Uterine smooth muscle cell (primary cell): ENCODE measurements at places on chromosomes 2 and 18. TPM values are rescaled to one million over a fixed set of nuclear protein-coding genes. Genes with fewer than 3 reads are reported as not detected.

The C1GALT1C1L gene
- total RNA-seq, result 0.50 and 2.0 TPM in 2 replicates

The TMEM178A gene
- 0.22 and 1.4 TPM in 2 replicates for total RNA-seq

The DSG1 gene
- not detected in 2 replicates for total RNA-seq

The CIB4 gene
- not detected in 2 replicates for total RNA-seq

The ANKRD62 gene
- total RNA-seq, result not detected in 2 replicates

The NRP2 gene
- 118 and 159 TPM in 2 replicates for total RNA-seq

The GAREM2 gene
- total RNA-seq, result 0.22 and 0.50 TPM in 2 replicates

The RNF125 gene
- total RNA-seq, result 0.50 and 0.89 TPM in 2 replicates

The GLI2 gene
- total RNA-seq, result 4.9 and 5.1 TPM in 2 replicates

The NOSTRIN gene
- total RNA-seq, result 0.11 and 0.12 TPM in 2 replicates

The CHRNG gene
- total RNA-seq, result not detected in 2 replicates

The ANTXR1 gene
- total RNA-seq, result 25.6 and 79.0 TPM in 2 replicates

The PJVK gene
- 2.0 and 2.2 TPM in 2 replicates for total RNA-seq

The C2orf78 gene
- total RNA-seq, result not detected in 2 replicates

The NBAS gene
- total RNA-seq, result 92.4 and 147 TPM in 2 replicates

The KIDINS220 gene
- 115 and 126 TPM in 2 replicates for total RNA-seq

The GPR55 gene
- total RNA-seq, result under 0.01 TPM in 1 of 2 replicates, not detected in the other

The TFPI gene
- 66.9 and 121 TPM in 2 replicates for total RNA-seq

The STRADB gene
- total RNA-seq, result 56.7 and 57.8 TPM in 2 replicates

The CFAP65 gene
- not detected in 2 replicates for total RNA-seq

The COX5B gene
- total RNA-seq, result 191 and 262 TPM in 2 replicates

The DPP4 gene
- total RNA-seq, result 40.4 and 89.7 TPM in 2 replicates

The IFIH1 gene
- 5.6 and 5.7 TPM in 2 replicates for total RNA-seq

The FMNL2 gene
- total RNA-seq, result 35.4 and 37.9 TPM in 2 replicates

The CDH7 gene
- total RNA-seq, result not detected in 2 replicates

The MGAT4A gene
- total RNA-seq, result 0.11 and 0.87 TPM in 2 replicates

The LHCGR gene
- total RNA-seq, result not detected in 2 replicates

The TRPM8 gene
- 0.12 TPM in 1 of 2 replicates, not detected in the other for total RNA-seq

The SPEG gene
- 38.8 and 60.6 TPM in 2 replicates for total RNA-seq

The PAIP2B gene
- total RNA-seq, result 1.1 and 1.6 TPM in 2 replicates

The PAX8 gene
- 0.12 and 0.89 TPM in 2 replicates for total RNA-seq

The RGPD3 gene
- 0.33 and 0.37 TPM in 2 replicates for total RNA-seq
